IPS DF 19.7 (cell line): ENCODE measurements at places on chromosomes 3 and 15.

DNA sequence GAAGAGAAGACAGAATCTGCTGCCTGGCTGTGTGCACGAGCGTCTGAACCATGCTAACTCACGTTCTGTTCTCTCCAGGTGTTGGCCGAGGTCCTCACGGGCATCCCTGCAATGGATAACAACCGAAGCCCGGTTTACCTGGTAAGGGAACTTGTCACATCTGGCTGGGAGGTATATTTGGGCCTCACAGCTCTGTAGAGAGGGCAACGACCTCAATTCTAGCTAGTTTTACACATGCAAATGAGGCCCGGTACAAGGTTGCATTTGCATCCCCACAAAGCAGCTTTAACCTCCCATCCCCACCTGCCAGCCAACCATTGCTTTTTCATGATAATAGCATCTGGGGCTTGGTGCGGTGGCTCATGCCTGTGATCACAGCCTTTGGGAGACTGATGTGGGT, 22.0 kb upstream of the TATDN2 start:
- DNase-seq = peak; percentile 94

DNA sequence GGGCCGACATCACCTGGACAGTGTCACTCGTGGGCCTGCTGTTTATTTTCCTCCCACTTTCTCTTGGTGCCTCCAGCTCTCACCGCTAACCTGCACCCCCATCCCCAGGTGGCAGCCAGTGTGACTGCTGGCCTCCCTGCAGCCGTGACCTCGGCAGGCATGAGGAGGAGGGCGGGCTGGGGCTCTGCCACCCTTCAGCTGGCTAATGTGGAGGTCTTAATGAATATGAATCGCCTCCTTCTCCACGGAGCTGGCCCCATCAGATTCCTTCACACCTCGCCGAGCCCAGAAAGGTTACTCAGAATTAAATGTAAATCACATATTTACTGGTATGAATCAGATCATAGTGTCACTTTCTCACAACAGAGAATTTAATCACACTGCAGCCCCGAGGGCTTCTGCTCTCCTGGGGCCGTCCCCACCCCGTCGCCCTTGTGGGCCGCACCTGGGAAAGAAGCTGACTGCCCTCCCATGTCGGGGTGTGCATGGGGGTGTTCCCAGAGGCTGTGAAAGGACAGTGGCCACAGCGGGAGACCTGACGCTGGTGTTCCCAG, 171.1 kb upstream of the TLE3 start:
- no peak for DNase-seq

DNA sequence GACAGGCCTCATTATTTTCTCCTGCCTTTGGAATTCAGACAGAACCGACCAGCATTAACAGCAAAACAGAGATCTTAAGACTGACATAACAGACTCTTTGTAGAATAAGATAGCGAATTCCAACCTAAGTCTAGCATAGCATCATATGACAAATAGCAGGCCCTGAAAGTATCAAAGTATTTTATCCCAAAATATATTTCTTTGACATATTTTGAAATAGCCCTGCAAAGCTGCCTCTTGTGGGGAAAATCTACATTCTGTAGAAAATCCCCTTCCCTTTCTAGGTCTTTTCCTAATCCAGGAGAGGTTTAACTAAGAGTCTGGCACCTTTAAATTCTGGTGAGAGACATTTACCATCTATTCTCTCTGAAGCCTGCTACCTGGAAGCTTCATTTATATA, 34.4 kb upstream of the STRIT1 start:
- no peak for DNase-seq

- DNase-seq = no peak
Measured at GRCh38 chr3:72376956-72377710, 471.1 kb downstream of the SHQ1 start.

DNA sequence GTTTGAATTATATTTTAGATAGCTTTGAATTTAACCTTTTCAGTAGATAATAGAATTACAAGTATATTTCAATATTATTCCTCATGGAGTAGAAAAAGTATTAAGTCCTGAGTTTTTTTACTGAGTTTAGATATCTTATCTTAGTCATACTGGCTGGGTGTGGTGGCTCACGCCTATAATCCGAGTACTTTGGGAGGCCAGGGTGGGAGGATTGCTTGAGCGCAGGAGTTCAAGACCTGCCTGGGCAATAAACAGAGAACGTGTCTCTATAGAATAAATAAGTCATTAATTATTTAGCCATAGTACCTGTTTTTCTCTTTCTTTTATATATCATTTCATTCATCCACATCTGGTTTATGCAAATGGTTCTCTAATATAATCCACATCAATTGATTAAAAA, 9.9 kb downstream of the RAP2B start:
- DNase-seq = no peak

GRCh38 chr3:120678984-120679383, 3.1 kb downstream of the HGD start:
- DNase-seq = no peak

GRCh38 chr3:15521573-15521965, at the start of gene COLQ:
TSS of gene COLQ (minus strand) at chr3:15521706. CDS start at chr3:15521625, 81 bp downstream.
- no peak for DNase-seq

DNA sequence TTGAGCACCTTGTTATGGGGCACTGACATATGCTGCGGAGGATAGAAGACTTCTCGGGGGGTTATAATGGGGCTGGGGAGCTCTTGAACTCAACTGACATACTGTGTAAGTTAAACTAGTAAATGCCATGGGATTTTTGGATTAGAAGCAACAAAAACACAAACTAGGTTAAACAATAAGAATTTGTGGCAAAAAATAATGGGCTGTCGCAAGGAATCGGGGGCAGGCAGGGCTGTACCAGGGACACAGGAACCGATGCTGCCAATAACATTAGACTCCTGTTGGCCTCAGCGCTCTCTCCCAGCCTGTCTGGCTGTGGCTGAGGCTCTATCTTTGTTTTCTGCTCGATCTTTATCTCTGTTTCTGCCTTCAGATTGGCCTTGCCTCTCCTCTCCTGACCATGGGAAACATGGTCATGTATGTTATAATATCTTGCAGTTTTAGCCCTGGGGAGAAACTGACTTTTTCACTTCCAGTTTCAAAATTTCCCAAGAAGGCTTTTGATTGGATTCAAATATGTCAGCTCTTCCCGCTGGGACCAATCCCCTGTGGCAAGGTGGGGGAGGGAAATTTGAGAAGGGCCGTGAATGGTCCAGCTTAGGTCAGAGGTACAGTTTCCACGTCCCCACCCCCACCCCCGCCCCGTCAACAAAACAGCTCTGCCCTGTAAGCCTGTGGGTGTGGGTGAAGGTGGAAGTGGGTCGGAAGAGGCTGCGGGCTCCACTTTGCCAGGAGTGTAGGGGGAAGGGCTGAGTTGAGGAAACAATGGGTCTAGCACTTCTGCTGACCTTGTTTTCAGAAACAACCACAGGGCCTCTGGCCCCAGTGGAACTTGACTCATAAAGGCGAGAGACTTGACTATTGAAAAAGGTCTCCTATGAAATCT, 161.1 kb upstream of the TBL1XR1 start:
- DNase-seq = peak; percentile 38

- peak; percentile 64 for DNase-seq
Measured at GRCh38 chr3:65950340-65951326, 88.1 kb downstream of the MAGI1 start.

DNA sequence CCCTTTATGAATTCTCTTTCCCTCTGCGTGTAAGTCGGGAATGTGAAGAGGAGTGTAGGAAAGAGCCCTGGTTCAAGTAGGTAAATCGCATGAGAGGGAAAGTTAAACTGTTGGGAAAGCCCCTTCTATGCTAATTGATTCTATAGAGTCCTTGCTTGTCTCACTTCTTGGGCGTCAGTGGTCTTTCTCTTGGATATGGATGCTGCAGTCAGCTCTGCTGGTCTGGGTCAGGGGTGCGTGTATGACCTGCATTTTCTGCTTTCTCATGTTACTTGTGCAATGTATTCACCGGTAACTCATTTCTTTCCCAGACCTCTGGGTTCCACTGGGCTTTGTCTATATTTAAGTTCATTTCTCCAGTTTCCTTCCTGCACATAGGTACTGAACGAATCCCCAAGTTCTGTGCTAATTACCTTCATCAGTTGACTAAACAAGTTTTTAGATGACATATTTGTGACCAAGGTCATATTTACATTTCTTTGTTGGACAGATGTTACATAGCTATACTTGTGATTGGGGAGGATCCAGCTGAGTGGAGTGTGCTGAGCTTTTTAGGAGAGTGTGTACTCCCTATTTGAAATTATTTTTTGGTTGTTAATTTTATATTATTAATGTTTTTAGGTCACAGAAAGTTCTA, 1.4 kb downstream of the SETD5 start:
- no peak for DNase-seq

DNA sequence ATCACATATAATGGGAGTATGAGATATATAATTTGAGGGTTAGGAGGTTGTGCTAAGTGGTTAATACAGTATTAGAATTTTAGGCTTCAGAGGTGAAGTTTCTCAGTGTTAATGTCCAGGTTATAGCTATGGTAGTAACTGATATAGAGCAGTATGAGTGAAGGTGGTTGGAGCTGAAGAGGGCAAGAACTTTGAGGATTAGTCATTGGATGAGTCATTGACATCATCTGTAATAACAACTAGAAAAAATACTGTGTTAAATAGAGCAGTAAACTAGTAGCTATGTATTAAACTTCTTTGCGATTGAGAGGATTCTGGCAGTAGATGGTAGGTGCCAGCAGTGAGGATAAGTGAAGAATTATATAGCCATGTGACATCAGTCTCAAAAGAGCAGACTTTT, 47.5 kb upstream of the EIF3J start:
- no peak for DNase-seq

GRCh38 chr3:51679777-51680176, 8.7 kb downstream of the TEX264 start:
- DNase-seq = no peak

GRCh38 chr3:82561784-82562183, 800.3 kb upstream of the GBE1 start:
- DNase-seq = no peak

- DNase-seq = no peak
Measured at GRCh38 chr3:47910777-47911440, 105.3 kb downstream of the MAP4 start.
